NCI-H1930 (cell line): ENCODE measurements at places on chromosomes 2 and 18.

DNA sequence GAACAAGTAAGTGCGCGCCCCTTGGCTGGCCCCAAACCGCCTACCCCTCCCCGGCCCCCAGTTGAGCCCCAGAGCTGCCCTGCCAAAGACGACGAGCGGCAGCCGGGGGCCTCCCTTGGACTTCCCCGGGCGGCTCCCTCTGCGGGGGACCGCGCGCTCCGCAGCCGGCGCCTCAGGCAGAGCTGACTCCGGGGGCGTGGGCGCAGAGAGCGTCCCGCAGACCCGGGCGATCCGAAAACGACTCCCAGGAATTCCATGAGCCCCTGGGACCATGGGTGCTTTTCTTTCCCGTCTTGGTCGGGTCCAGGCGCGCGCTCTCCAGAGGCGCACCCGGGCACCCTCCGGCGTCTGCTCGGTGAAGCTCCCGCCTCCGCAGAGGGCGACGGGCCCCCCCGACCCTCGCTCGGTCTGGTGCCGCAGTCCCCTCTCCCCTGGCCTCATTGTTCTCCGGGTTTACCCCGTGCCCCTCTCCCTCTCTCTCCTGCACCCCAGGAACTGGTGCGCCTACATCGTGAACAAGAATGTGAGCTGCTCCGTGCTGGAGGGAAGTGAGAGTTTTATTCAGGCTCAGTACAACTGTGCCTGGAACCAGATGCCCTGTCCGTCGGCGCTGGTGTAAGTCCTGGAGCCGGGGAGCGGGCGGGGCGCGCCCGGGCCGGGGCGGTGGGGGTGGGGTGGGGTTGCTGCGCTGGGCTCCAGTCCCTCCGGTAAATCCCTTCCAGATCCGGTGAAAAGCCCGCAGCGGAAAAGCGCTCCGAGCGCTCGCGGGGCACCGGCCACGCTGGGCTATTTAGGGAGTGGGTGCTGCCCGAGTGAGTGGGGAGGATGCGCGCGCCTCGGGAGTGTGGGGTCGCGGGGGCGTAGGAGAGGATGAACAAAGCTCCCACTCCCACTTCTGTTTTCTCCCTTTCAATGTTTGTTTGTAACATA lies 776 bp downstream of the EMILIN2 start:
- DNase-seq, result no peak

GRCh38 chr18:48546396-48546795 lies 7.6 kb downstream of the CTIF start:
- no peak for DNase-seq

- no peak for DNase-seq
Observed at GRCh38 chr2:20930928-20931327, 108.0 kb upstream of the LDAH start.

DNA sequence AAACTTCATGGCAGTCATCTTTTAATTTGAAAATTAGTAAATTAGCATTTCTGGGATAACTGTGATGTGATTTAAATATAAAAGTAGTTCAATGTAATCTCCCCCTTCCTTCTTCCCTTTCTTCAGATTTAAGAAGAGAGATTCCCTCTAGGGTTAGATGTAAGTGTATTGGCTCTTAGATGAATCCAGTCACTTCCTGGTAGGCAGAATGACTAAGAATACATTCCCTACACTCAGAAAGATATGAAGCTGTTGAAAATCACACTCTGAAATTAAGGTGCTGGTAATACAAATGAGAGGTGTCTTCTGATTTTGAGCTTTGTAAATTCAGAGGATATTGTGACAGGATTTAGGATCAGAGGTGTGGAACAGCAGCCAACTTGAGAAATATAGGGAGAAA lies 71.6 kb downstream of the TDRD15 start:
- DNase-seq, result no peak

- DNase-seq, result no peak
Observed at GRCh38 chr2:103875531-103875930, 978.4 kb upstream of the POU3F3 start.

DNA sequence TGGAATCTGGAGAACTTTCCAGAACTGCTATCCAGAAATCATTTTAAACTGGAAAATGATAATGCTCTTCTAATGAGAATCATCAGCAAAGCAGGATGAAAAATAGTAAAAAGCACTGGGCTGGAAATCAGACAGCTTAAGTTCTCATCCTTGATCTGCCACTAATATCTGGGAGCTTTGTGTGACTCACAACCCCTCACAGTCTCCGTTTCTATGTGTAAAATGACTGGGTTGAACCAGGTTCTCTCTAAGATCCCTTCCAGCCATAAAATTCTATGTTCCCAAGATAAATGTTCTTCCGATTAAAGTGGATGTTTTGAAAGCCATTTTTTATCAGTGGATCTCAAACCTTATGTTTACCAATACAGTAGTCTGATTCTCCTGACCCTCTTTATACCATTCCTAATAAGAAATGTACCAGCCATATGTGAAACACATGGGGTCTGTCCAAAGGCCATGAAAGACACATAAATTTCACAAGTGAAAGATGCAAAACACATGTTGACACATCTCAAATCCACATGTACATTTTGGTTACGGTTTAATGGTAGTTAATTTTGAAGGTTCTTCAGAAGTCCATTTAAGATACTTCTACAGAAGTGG lies 188.8 kb downstream of the EN1 start:
- no peak for DNase-seq

- DNase-seq, result no peak
Observed at GRCh38 chr2:979069-979928, 28.6 kb downstream of the SNTG2 start.

DNA sequence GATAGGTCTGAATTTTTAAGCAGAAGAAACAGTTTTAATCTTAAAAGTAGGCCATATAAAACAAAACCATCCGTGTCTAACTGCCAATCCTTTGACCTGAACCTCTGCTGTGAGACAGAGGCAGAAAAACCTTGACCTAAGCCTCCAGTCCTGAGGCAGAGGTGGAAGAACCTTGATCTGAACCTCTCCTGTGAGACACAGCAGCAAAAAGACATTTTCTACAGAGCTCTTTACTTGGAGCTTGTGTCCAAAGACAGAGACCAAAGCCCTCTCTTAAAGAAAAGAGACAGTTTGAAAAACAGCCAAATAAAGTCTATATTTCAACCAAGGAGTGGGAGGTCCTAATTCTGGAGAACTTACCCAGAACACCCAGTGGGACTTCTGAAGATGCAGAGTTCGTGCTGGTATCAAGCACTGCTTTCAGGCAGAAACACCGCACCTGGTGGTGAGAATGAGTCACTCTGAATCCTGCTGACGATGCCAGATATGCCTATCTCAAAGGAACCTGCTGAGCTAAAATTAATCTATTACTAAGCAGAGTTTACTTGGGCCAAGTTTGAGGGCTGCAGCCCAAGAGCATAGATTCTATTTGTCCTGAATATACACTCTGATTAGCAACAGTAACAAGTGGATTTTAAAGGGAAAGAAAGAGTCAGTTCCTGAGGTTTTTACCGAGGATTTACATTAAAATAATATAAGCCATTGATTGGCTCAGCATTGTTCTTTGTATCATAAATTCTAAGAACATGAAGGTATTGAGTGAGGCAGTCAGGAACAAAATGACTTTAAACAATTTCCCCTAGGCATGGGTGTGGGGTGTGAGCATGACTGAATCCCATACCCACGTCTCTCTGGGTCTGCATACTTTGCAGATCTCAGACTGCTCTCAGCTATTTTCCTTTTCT lies 806.4 kb downstream of the TRIB2 start:
- DNase-seq, result no peak

- no peak for DNase-seq
Observed at GRCh38 chr2:164079258-164079657, 343.4 kb upstream of the FIGN start.

DNA sequence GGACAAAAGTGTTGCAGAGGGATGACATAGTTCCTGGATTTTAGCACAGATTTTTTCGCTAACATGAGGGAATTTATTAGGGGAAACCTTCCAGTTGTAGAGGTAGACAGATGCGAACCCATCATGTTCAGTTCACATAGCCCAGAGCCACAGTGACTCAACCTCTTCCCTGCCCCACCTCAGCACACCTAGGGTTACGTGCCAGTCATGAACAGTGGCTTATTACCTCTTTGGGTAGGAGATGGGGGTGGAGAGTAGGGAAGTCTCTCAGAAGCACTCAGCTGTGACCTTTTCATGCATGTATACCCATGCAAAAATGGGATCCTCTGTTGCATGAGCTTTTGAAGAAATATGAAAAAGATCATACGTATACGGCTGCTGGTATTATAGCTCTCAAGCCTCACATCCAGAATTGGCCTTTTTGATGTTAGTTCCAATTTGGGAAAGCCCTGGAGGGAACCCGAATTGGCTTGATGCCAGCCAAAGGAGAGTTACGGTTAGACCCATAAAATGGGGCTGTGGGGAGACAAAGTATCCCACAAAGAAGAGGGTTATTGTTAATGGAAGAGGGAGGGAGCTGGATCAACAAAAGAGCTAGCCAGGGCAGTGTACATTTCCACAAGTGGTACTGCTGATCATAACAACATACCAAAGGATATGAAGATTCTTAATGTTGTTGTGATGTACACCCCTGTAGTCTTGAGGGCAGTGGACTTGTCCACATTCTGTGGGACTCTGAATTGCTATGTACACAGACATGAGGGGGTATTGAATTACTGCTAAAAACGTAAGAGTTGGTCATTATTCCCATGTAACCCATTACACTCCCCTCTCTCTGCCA lies 4.9 kb downstream of the TANC1 start:
- DNase-seq, result no peak

DNA sequence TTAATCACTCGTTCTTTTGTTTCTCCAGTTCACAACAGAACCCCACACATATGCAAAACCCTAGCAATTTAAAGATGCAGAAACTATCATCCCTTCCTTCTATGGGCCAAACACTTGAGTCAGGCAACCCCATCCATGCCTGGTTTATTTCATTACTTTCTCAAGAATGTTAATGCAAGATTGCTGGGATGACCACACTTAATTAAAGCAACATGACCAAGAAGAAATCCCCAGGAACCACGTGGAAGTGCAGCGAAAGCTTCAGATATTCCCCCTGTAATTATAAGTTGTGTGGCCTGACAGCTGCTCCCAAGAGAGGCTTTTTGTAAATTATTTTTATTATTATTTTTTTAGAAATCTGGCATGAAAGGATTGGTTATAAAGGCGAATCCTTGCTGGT lies 246.2 kb upstream of the ID2 start:
- DNase-seq, result no peak

- no peak for DNase-seq
Observed at GRCh38 chr2:44389895-44390294, 28.1 kb downstream of the CAMKMT start.

GRCh38 chr2:75494137-75494769 lies 66.5 kb downstream of the EVA1A start:
- no peak for DNase-seq

DNA sequence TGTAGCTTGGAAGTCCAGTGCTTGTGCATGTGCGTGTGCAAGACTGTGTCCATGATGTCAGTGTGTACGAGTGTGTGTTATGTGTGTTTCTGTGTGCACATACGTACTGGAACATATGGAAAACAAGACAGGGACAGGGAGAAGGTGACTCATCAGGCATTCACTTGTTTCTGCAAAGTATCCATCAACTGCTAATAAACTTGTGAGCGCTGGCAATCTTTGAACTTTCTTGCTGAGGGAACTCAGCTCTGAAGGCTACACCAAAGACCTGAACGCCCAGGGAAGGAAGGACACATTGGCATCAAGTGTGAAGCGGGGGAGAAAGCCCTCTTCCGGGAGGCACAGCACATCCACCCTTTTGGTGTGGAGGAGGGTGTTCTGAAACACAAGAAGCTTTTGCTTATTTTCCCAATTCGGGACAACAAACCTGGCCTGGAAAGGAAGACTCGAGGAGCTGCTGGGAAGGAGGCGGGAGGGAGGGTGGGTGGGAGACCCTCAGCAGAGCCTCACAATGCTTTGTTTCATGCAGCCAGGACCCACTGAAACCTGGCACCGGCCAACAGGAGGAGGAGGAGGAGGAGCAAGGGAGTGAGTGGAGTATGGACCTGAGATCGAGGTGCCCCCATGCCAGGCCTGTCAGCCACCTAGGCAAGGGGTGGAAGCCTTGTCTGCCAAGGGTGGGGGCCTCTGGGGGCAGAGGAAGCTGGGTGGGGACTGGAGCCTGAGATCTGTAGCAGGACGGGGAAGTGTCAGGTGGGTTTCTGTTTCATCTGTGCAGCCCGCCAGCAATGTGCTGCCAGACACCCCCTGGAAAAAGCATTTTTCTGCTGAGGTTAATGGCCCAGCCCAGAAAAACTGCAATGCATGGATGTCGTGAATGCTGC lies 26.8 kb downstream of the SMAD7 start:
- no peak for DNase-seq

GRCh38 chr18:55763805-55764204 lies 175.8 kb upstream of the TCF4 start:
- DNase-seq, result no peak

- DNase-seq, result no peak
Observed at GRCh38 chr2:175353275-175353674, 171.8 kb upstream of the ATP5MC3 start.

DNA sequence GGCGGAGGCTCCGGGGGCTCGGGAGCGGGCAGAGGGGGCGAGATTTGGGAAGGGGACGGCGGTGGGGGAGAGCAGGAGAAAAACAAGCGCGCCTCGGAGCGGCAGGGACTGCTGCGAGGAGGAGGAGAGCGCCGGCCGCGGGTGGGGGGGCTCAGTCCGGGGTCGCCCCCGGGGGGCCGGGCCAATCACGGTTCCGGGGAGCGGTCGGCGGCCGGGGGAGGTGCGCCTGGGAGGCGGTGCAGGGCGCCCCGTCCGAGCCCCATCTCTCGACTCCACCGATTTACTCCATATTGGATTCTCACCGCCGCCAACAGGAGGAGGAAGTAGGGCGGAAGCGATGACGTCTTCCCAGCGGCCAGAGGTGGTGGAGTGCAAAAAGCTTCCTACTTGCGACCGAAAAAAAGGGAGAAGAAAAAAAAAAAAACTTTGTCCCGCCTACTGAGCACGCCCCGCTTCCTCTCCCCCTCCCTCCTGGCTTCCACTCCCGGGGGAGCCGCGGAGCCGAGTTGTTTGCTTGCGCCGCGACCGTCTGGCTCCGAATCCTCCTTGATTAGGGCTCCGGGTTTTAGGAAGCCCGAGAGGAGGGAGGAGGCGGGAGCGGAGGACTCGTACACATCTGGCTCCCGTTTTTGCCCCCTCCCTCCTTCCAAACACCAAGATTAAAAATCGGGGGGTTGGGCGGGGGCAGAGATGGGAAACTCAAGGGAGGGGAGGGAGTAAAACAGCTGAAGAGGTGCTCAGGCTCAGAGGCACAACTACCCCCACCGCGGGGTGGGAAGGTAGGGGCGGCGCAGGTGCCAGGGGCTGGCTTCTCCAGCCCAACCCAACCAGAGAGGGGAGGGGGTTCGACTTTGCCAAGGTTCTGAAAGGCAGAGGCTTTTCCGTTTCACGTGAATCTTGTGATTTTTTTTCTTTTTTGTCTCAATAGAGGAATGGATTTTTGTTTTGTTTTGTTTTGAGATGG lies at the start of gene SPRED2:
Gene SPRED2 (minus strand): TSS at position 373 of the 964 bp plus-strand sequence. CDS start 612 bp downstream, outside the sequence.
- DNase-seq, result peak; percentile 84
